Fibroblast of lung (primary cell): ENCODE measurements at places on chromosomes 4 and X. TPM values are rescaled to one million over a fixed set of nuclear protein-coding genes. Genes with fewer than 3 reads are reported as not detected.
A peak's percentile ranks its signal among the peaks of the same experiment; 100 is the strongest.

SPIN3 gene
- 11.0 and 20.1 TPM in 2 replicates for total RNA-seq

SNCA gene
- 6.8 and 7.7 TPM in 2 replicates for total RNA-seq

MID1 gene
- 8.5 and 20.3 TPM in 2 replicates for total RNA-seq

DNA sequence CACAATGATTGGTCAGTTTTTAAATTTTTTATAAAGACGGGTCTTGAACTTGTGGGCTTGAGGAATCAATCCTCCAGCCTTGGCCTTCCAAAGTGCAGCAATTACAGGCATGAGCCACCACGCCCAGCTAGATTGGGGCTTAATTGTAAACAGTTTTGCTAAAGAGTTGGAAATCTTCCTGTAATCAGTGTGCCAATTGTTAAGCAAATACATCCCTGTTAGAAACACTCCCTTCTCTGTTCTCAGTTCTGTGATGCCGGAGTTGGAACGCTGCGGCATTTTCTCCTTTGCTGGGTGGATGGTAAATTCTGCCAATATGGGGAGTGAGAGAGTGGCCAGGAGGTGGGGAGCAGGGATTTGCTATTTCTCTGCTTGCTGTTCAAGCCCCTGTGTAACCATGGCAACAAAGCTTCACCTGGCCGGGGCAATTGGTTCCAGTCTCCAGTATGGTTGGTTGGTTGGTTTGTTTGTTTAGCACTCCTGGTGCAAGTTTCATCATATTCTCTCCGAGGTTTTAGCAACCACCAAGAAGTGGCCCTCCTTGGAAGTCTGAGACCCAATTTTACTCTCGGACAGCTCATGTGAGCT lies 3.0 kb upstream of the SPATA4 start:
- no peak overlapping the region for H3K4me3 ChIP-seq
- H3K4me1 ChIP-seq = peaks cover 5% of the 10 kb centered on the region
- no peaks in the 10 kb centered on the region for H3K36me3 ChIP-seq
- H3K27me3 ChIP-seq = no peaks in the 10 kb centered on the region
- no peak overlapping the region for H3K27ac ChIP-seq

- no peaks in the 10 kb centered on the region for H3K4me1 ChIP-seq
- H3K27ac ChIP-seq = no peak overlapping the region
- H3K36me3 ChIP-seq = no peaks in the 10 kb centered on the region
- peaks cover 62% of the 10 kb centered on the region for H3K27me3 ChIP-seq
- peak; percentile 73 for DNase-seq
- H3K4me3 ChIP-seq = peak overlapping the region; percentile 59
Measured at GRCh38 chrX:72306851-72307645, 1.3 kb upstream of the CITED1 start.

GRCh38 chrX:17613979-17614588 lies 123.2 kb upstream of the SCML1 start:
- H3K4me3 ChIP-seq = no peak overlapping the region
- DNase-seq = peak; percentile 88
- H3K4me1 ChIP-seq = no peaks in the 10 kb centered on the region
- H3K36me3 ChIP-seq = no peaks in the 10 kb centered on the region
- no peak overlapping the region for H3K27ac ChIP-seq

- H3K27me3 ChIP-seq = peaks cover 2% of the 10 kb centered on the region
- H3K4me3 ChIP-seq = no peak overlapping the region
- no peak overlapping the region for H3K27ac ChIP-seq
- H3K4me1 ChIP-seq = no peaks in the 10 kb centered on the region
- no peaks in the 10 kb centered on the region for H3K36me3 ChIP-seq
Measured at GRCh38 chr4:75997081-75997480, 6.3 kb upstream of the SDAD1 start.

SGCB gene
- total RNA-seq = 24.9 and 45.9 TPM in 2 replicates

- H3K4me3 ChIP-seq = no peak overlapping the region
- peak overlapping the region; percentile 40 for H3K27ac ChIP-seq
- H3K27me3 ChIP-seq = no peaks in the 10 kb centered on the region
- H3K4me1 ChIP-seq = peaks cover 17% of the 10 kb centered on the region
- no peak for DNase-seq
- H3K36me3 ChIP-seq = peaks cover 4% of the 10 kb centered on the region
Measured at GRCh38 chr4:38873290-38873944, 5.8 kb downstream of the FAM114A1 start.

DNA sequence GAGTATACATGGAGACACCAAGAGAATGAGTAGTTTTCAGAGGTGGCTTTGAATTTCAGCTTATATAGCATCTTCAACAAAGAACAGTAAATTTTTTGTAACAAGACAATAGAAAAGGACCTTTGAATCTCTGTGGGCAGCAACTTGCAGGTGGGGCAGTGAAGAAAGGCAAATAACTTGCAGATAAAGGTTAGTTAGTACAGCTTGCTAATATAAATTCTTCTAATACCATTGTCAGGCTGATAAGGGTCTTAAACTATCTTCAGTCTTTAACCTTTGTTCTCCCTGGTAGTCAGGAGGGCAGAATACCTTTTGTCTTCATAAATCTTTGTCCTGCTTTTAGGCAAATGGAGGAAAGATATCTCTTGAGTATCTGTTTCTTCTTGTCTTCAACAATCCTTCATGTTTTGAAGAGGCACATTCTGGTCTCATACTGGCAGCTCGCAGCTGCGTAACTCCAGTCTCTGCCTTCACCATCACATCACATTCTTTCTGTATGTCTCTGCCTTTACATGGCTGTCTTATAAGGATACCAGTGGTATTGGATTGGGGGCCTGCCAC lies 16.0 kb downstream of the ANXA3 start:
- peaks cover 13% of the 10 kb centered on the region for H3K4me1 ChIP-seq
- no peak overlapping the region for H3K27ac ChIP-seq
- no peaks in the 10 kb centered on the region for H3K27me3 ChIP-seq
- H3K4me3 ChIP-seq = no peak overlapping the region
- H3K36me3 ChIP-seq = no peaks in the 10 kb centered on the region
- no peak for DNase-seq

- H3K27ac ChIP-seq = no peak overlapping the region
- H3K4me1 ChIP-seq = no peaks in the 10 kb centered on the region
Measured at GRCh38 chr4:65960751-65961150, 290.5 kb upstream of the EPHA5 start.

DNA sequence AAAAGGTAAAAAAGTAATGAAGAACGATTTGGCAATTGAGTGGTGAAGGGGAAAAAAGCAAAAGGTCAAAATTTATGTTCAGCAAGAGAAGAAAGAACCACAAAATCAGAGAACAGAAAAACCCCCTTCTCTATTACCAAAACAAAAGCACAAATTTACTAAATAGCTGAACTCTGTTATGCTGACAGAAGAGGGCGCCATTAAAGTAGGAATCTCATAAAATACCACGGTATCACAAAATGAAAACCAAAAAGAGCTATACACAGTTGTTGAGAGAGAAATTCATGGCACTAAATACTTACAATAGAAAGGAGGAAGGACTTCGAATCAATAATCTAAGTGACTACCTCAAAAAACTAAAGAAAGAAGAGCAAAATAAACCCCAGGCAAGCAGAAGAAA lies 69.6 kb upstream of the CXorf66 start:
- H3K27me3 ChIP-seq = no peaks in the 10 kb centered on the region
- DNase-seq = no peak
- H3K4me3 ChIP-seq = no peak overlapping the region
- no peaks in the 10 kb centered on the region for H3K36me3 ChIP-seq
- H3K27ac ChIP-seq = no peak overlapping the region

DNA sequence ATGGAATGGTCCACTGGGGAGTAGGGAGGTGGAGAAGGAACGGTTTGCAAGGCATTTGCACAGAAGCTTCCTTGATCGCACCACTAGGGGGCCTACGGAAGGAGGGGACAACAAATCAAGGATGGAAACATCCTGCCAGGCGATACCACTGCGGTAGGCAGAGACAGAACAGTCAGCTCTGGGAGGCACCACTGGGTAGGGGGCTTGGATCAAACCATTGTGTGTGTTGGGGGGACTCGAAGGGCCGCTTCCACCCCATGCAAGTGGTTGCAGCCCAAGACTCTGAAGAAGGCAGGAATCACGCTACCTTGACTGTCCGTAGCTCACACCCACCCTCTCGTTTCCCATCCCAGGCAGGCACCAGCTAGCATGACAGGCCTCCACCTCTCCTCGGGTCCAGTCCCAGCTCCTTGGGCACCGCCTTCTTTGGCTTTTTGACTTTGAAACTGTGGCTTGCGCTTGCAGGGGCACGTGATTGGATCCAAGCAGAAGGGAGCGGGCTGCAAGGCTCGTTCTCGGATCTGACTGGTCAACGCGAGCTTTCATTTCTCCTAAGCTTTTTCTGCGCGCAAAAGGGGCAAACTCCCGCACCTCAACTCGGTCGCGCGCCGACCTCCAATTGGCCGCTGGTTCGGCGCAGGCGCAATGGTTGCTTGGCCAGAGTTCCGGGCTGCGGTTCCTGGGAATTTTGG lies 28.4 kb downstream of the GAGE1 start:
- no peaks in the 10 kb centered on the region for H3K4me1 ChIP-seq
- H3K27ac ChIP-seq = no peak overlapping the region
- no peaks in the 10 kb centered on the region for H3K36me3 ChIP-seq
- H3K4me3 ChIP-seq = no peak overlapping the region

MMAA gene
- 2.3 and 2.8 TPM in 2 replicates for total RNA-seq

DNA sequence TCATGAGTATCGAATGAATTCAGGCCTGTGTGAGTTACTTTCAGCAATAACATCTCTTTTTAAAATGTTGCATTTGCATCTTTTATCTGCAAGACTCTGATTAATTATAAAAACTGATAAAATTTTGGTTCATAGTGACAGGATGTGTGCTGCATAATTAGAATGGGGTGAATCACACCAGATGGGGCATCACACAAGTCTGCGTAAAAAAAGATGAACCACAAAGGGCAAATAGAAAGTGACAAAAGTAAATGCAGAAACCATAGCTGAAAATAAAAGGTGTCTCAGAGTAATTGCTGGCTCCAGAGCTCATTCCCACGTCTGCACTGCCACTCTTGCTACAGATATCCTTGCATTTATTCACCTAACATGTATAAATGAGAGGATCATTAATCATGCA lies 131.1 kb downstream of the HS3ST1 start:
- no peak overlapping the region for H3K27ac ChIP-seq
- peak; percentile 29 for DNase-seq
- H3K27me3 ChIP-seq = no peaks in the 10 kb centered on the region
- no peaks in the 10 kb centered on the region for H3K36me3 ChIP-seq
- no peaks in the 10 kb centered on the region for H3K4me1 ChIP-seq
- H3K4me3 ChIP-seq = no peak overlapping the region

MAPK10 gene
- total RNA-seq = 8.0 and 20.0 TPM in 2 replicates

DNA sequence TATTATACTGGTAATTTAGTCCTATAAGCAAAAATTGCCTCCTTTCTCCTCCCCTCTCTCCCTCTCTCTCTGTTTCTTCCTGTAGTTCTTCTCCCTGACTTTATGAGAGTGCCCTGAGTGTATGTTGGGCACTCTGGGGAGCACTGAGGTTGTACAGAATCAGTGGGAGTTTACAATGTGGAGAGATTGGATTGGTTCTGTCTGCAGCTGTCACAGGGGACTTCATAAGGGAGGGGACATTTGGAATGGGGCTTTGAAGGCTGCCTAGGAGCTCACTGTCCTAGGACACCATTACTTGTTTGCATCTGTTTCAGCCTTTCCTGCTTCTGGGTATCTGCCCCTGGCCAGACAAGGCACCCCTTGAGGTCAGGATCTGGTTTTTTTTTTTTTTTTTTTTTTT lies 22.9 kb downstream of the SH3TC1 start:
- no peak for DNase-seq
- H3K4me1 ChIP-seq = no peaks in the 10 kb centered on the region
- no peaks in the 10 kb centered on the region for H3K36me3 ChIP-seq
- no peaks in the 10 kb centered on the region for H3K27me3 ChIP-seq

GSX2 gene
- 0.33 TPM in 1 of 2 replicates, not detected in the other for total RNA-seq

GRCh38 chrX:19865567-19866363 lies 21.6 kb downstream of the SH3KBP1 start:
- no peak overlapping the region for H3K4me3 ChIP-seq
- DNase-seq = no peak
- no peak overlapping the region for H3K27ac ChIP-seq
- H3K36me3 ChIP-seq = no peaks in the 10 kb centered on the region

DNA sequence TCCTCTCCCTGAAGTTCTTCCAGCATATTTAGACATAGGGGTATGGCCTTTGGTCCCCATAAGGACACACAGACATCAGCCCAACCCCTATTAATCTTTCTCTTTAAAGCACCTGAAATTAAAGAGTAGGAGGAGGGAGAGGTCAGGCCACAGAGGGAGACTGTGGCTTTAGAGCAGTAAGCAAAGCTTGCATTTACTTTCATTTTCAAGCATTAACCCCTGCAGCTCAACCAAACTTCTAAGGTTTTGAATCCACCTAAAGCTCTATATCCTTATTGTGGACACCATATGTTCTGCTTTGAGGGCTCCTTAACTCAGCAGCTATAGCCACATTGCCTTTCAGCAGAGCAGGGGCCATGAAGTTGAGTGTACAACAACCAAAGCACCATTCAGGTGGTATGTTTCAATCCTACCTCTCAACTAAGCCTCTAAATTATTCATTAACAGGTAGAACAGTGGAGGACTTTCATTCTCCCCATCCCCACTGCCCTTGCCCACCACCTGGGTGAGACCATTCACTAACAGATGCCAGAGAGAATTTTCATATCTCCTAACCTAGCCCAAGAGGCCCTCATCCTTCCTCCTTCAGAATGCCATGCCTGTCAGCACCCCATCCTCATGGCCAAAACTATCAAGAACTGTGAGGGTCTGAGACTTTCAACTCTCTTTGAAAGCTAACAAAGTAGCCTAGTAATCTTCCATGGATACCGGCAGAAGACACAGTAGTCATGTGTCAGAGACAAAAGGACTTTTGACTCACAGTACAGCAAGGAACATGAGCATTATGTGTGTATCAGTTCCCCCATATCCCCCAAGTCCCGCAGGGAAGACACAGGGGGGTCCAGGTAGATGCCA lies 20.8 kb downstream of the LIN54 start:
- no peaks in the 10 kb centered on the region for H3K27me3 ChIP-seq
- peaks cover 4% of the 10 kb centered on the region for H3K4me1 ChIP-seq
- H3K27ac ChIP-seq = peak overlapping the region; percentile 46
- peak; percentile 19 for DNase-seq

DNA sequence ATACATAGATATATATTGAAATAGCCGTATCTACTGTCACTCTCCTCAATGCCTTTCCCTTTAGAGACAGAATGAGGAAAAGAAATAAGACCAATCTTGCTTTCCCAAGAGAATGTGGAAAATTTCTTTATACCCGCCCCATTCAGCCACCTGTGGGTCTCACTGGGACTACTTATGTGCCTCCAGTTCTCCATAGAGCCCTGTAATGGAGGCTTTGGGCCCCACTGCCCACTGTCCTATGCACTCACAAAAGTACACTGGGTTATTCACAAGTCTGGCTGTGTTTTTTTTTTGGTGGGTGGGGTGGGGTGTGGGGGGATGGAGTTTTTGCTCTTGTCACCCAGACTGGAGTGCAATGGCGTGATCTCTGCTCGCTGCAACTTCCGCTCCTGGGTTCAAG lies 70.4 kb upstream of the ELOVL6 start:
- H3K4me3 ChIP-seq = no peak overlapping the region
- no peaks in the 10 kb centered on the region for H3K27me3 ChIP-seq

TTC29 gene
- not detected in 2 replicates for total RNA-seq

DNA sequence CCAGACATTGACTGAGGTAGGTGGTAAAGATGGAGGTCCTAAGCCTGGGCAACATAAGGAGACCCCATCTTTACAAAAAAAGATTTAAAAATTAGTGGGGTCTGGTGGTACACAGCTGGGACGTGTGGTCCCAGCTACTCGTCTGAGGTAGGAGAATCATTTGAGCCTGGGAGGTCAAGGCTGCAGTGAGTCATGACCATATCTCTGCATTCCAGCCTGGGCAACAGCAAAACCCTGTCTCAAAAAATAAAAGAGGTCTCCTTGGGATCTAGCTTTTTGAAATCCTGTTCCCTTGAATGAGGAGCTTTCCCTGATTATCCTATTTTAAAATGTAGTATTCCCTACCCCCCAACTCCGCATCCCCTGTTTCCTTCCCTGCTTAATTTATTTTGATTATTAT lies 78.7 kb upstream of the OGT start:
- no peaks in the 10 kb centered on the region for H3K27me3 ChIP-seq
- no peak overlapping the region for H3K4me3 ChIP-seq
- DNase-seq = peak; percentile 34
- H3K27ac ChIP-seq = no peak overlapping the region
